ENCODE measurements at places on chromosomes 16 and 17.

- DNase-seq = no peak
Measured at GRCh38 chr17:82655038-82655479, 6.8 kb upstream of the WDR45B start.

DNA sequence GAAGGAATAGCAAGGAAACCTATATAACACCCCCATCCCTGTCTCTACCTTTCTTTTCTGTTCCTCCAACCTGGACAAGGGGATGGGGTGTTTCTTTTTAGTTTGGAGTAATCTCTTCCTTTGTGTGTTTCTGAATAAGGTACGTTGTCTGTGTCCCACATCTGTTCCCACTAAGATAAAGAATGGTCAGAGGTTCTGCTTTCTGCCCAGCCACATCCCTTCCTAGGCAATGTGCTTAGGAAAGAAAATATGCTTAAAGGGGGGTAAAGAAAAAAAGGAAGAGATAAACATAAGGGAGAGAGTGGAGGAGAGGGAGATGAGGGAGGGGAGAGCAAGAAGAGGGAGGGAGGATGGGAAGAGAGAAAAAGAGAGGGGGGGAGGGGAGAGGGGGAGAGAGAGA is 35.1 kb downstream of the SLC6A2 start:
- no peak for DNase-seq

DNA sequence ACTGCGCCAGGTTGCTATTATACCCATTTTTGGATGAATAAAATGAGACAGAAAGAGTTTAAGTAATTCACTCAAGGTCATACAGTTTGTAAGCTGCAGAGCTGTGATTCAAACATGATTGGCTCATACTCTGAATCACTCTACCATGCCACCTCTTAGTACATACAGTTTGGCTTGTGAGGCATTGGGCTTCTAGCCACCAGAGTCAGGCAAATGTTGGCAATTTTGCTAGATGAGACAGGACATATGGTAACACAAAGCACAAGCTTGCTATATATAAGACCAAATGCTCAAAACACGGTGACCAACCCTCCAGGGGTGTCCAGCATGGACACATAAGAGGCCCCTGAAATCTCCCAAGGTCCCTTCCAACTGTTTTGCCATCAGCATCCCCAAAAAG is 236.0 kb upstream of the IRX5 start:
- DNase-seq = peak; percentile 7

DNA sequence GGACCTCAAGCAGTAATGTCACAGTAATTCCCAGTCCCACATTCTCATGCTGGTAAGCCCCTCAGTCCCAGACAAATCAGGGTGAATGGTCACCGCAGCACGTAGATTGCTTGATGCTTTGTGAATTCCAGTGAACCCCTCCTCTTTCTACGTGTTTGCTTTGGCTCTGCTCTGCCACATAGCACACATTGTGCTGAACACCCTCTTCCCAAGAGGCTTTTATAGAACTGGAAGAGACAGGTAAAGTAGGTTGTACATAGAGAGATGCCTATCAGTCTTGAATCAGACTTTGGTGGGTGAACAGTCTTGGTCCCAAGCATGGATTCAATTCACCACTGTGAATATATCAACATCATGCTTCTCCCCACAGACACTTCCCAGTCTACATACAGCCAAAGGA is 579 bp upstream of the KRTAP9-6 start:
- no peak for DNase-seq

DNA sequence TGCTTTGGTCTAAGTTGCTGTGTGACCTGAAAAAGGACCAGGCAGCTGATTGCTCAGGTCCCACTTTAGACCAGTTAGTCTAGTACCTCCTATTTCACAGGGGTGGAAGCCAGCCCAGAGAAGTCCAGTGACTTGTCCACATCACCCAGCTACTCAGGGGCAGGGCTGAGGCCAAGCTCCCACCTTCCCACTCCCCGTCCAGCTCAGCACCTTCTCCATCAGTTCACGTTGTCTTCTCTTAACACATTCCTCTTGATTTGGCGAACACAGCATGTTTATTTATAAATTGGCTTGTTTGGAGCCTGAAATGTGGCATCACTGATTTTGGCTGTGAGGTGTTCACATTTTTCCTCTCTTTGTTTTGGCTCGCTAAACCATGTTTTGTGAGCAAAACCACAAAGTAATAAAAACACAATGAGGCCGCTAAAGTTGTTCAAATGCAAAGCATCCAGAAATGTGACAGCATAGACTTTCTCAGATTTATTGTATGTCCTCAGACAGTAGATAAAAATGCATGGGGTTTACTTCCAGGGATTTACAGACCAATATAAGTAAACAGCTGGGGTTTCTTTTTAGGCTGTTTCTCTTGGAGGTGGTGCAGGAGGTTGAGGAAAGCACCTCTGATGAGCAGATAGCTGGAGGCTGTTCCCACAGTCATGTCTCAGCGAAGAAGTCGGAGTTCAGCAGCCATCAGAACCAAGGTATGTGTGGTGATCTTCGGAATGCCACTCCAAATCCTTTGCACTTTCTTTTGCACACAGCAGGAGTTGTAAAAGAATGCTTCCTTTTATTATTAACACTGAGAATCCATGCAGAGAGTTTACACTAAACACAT is 88.4 kb downstream of the PLXDC1 start:
- peak; percentile 65 for DNase-seq

GRCh38 chr17:20276421-20276820 is 190.9 kb downstream of the LGALS9B start:
- no peak for DNase-seq

DNA sequence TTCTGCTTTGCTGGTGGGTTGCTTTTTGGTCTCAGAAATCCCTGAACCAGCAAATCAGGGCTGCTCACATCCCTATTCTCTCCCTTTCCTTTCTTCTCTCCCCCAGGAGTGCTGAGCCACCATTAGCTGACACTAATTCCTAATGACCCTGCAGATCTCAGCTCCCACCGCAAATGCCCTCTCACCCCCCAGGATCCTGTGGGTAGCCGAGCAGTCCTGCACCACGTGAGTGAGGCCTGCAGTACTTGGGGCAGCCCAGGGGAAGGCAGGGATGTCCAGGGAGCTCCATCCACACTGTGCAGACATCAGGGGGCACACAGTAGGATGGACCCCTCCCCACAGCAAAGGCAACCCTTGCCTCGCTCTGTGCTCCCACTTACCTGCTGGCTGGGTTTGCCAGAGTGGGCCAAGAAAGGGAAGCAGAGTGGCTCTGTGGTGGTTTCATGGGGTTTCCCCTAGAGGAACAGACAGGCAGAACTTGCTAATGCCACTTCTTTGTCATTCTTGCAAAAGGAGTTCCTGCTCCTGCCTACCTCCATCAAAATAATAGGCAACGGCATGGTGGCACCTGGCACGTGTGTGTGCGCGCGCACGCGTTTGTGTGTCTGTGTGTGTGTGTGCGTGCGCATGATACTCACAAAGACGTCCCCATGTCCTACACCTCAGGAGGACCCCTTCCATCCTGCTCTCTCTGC is 135.6 kb downstream of the GAS7 start:
- no peak for DNase-seq

DNA sequence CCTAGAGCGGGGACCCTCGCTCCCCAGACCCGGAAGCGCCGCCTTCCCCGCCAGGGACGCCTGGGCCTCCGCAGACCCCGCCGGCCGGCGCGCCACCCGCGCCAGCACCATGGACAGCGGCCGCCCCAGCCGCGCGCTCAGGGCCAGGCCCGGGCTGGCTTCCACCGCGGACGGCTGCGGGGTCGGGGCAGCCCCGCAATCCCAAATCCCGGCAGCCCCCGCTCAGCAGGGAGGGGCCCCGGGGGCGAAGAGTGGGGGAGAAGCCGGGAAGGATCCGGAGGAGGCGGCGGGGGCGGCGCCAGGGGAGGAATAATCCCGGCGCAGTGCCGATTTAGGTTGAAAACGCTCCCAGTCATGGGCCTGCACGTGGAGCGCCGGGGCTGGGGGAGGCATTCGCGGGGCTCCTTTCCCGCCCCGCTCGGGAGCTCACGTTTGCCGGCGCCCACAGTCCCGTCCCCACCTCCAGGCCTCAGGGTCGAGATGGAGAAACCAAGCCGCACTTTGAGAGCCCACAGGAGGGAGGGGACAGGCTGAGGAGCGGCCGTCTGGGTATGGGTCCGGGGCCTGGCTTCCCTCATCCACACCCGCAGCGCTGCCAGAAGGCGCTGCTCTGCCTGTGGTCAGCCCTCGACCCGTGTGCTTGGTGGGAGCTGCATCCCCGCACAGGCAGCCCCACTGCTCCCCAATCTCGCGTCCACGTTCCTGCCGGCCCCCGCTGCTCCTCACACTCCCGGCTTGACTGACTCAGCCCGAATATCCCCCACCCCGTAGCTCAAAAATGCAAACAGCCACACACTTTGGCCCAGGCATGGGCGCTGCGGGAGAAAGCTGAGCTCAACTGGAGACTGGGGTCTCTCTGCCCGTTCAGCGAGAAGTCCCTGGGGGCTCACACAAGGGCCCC is 4.7 kb downstream of the FBXL16 start:
- no peak for DNase-seq

- DNase-seq = no peak
Measured at GRCh38 chr17:56505154-56505756, 88.2 kb upstream of the NOG start.

- peak; percentile 75 for DNase-seq
Measured at GRCh38 chr16:27315333-27316037, 1.7 kb downstream of the IL4R start.

DNA sequence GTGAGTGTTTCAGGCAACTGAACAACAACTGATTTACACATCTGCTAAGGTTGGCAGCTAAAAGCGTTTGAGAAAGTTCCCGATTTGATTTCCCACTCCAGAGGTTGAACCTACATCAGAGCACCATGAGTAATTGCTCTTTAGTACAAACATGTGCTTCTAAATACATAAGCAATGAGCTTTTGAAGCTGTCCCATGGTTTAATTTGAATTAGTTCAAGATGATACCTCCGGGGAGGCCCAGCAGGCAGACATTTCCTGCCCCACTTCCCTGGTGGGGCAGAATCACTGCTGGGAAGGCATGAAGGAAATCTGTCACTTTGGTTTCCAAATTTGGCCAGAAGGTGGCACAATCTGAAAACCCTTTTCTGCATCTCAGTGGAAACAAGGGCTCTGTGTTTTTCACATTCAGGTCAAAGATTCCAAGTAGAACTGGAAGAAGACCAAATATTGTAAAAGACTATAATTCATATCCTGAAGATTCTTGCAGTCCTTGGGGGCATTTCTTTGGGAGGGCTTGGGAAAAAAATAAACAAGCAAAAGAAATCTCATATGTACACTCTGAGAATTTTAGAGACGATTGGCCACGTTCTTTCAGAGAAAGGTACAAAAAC is 176.2 kb upstream of the FAM20A start:
- DNase-seq = peak; percentile 94

DNA sequence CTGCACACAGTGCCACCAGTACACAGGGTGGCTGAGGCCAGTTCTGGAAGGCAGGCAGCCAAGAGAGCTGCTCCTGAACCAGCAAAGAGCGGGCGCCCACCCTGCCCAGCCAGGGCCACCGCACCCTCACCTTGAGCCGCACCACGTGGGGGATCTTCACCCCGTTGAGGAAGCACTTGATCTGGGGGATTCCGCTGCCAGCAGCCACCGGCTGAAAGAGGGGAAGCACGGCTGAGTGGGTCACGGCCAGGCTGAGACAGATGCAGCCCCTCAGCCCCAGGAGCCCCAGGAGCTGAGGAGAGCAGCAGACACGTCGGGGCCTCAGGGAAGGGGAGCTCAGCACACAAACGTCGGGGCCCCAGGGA is 14.6 kb upstream of the CCDC154 start:
- no peak for DNase-seq

GRCh38 chr17:78356101-78356713 is 3.7 kb downstream of the SOCS3 start:
- DNase-seq = peak; percentile 92

DNA sequence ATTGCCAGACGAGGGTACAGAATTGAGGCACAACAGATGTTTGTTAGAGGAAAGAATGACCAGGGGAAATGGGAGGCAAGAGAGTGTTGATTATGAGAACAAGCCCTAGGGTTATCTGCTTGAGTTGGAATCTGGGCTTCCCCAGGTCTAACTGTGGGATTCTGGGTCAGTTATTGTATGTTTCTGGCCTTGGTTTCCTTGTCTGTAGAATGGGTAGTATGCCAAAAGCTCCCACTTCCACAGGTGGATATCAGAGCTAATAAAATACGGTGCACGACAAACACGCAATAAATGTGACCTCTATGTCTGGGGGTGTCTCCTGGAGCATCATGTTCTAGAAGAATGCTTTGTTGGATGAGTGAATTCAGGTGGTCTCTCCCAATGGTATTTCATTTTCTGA is 517 bp downstream of the TMC5 start:
- no peak for DNase-seq

DNA sequence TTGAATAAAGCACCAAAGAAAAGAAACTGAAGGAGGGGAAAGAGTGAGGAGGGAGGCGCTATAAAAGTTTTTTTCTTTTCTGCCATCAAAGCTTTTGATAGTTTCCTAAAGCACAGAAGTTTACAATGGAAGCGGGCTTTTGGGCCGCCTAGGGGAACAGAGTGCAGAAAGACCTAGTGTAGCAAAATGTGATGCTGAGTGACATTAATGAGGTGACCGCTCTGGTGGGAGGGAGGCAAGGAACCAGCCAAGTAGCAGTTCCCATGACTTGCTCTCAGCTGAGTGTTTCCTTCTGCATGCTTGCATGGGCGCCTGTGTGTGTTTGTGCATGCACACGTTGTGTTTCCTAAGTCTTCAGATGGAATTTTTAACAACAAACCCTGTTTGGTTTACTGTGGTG is 15.5 kb downstream of the MSI2 start:
- DNase-seq = no peak

DNA sequence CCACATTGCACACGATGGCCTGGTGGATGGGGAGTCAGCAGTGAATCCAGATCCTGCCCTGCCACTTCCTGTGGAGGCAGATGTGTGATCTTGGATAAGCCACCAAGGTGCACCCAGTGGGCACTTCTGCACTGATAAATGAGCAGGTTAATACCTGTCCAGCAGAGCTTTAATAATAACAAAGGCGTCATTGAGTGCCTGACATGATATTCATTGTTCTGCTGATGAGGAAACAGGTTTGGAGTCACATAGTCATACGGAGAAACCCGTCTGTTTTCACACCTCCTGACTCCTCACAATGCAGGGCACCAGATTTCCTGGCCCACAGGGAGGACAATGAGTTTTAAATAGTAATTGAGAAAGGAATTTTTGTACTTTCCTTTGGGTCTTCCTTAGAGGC is 324.6 kb upstream of the CDH5 start:
- DNase-seq = no peak

DNA sequence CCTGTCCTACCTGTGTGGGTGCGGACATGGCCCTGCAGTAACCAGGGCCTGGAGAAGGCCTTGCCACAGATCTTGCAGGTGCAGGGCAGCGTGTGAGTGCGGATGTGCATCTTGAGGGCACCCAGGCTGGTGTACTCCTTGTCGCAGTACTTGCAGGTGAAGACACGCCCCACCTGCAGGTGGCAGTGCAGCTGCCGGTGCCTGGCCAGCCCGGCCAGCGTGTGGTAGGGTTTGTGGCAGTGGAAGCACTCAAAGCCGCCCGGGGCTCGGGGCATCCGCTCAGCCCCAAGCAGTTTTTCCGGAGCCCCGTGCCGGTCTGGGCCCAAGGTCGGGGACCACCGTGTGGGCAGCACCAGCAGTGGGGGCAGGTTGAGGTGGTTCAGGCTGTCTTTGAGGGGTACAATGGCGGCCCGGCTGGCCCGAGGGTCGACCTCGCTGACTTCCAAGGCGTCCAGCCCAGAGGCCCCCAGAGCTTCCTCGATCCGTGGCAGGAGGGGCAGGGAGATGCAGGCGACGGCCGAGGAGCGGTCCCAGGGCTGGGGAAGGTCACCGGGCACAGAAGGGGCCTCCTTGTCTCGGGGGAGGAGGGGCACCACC is 5.1 kb downstream of the SNAI3 start:
- DNase-seq = no peak

Measured in fibroblast of mammary gland (primary cell).